ENCODE measurements at places on chromosomes 1 and 21.

DNA sequence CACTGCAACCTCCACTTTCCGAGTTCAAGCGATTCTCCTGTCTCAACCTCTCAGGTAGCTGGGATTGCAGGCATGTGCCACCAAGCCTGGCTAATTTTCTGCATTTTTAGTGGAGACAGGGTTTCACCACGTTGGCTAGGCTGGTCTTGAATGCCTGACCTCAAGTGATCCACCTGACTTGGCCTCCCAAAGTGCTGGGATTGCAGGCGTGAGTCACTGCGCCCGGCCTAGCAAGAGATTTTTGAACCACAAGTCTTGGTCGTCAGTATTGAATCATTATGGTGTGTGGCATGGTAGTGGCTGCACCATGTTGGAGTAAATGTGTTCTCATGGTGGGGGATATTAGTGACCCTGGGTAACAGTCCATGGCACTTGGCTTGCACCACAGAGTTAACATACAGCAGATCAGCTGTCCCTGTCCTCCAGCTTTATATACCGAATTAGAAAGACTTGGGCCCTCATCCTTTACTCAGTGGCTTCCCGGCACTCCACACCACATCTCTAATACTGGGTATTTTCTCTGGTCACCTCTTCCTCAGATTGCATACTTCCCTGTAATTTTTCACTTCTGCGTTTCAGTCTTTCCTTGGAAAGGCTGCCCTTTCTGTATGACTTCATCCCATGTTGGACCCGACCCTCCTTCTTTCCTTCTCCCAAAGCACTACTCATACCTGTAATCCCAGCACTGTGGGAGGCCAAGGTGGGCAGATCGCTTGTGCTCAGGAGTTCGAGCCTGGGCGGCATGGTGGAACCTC, 25.1 kb downstream of the AK4 start:
- no peak for DNase-seq

- no peak for DNase-seq
Observed at GRCh38 chr1:67814121-67814772, 19.0 kb downstream of the GNG12 start.

- DNase-seq, result no peak
Observed at GRCh38 chr1:157279138-157279801, 141.1 kb upstream of the ETV3 start.

GRCh38 chr1:58608297-58608696, 31.2 kb upstream of the TACSTD2 start:
- no peak for DNase-seq

DNA sequence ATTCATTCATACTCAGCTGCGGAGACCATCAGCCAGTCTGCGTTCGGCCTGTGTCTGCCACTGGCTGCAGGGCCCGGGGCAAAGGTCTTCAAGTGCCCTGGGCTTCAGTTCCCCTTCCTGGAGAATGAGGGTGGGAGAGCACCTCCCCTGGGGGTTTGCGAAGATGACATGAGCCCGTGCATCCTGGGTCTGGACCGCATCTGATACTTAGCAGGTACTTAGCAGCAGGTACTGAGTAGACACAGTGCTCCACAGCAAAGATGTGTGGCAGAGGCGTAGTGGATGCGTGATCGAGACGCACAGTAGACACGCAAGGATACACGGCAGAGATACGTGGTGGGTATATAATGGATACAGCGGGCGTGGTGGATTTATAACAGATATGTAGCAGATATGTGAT, 51.3 kb downstream of the PRKCZ start:
- no peak for DNase-seq

- DNase-seq, result no peak
Observed at GRCh38 chr21:28798798-28799197, 193.9 kb downstream of the LTN1 start.

GRCh38 chr1:171158551-171158950, 26.5 kb upstream of the FMO2 start:
- no peak for DNase-seq

GRCh38 chr1:223405507-223405906, 12.3 kb downstream of the CCDC185 start:
- no peak for DNase-seq

DNA sequence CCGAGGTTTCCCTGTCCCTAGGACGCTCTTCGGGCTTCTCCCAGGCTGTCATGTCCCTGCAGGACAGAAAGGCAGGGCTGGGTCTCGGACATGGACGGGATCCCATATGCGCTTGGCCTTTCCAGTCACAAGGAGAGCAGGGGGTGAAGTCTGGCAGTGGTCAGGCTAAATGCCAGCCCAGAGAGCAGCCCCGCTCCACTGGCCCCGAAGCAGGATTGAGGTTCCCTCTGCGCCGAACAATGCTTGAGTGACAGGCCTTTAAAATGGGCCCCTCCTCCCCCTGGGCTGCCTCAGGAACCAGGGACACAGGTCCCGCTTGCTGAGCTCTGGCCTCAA, 12.7 kb downstream of the DRAXIN start:
- DNase-seq, result no peak

GRCh38 chr1:89670711-89671110, 37.8 kb downstream of the LRRC8C start:
- no peak for DNase-seq

DNA sequence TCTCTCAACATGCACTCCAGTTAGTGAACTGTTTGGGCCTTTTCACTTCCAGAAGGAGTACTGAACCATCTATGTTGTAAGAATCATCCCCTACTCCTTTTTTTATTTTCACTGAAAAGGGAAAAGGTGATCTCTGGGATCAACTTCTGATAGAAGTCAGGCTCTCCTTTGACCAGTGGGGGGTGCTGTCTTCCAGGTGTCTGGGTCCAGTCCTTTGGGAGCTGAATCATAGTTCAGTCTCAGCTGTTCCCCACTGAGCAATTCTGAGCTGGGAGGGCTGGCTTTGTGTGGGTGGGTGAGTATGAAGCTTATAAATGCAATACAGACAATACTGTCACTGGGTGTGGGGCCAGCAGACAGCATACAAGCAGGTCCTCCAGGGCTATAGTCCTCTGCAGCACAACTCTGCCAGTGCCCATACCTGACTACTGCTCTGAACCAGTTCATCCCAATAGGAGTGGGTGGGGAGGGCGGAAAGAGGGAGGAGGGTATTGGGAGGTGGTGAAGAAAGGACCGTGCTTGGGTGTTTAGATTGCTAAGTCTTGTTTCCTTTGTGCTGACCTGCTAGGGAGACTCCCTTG, 12.5 kb upstream of the SARS1 start:
- DNase-seq, result no peak

DNA sequence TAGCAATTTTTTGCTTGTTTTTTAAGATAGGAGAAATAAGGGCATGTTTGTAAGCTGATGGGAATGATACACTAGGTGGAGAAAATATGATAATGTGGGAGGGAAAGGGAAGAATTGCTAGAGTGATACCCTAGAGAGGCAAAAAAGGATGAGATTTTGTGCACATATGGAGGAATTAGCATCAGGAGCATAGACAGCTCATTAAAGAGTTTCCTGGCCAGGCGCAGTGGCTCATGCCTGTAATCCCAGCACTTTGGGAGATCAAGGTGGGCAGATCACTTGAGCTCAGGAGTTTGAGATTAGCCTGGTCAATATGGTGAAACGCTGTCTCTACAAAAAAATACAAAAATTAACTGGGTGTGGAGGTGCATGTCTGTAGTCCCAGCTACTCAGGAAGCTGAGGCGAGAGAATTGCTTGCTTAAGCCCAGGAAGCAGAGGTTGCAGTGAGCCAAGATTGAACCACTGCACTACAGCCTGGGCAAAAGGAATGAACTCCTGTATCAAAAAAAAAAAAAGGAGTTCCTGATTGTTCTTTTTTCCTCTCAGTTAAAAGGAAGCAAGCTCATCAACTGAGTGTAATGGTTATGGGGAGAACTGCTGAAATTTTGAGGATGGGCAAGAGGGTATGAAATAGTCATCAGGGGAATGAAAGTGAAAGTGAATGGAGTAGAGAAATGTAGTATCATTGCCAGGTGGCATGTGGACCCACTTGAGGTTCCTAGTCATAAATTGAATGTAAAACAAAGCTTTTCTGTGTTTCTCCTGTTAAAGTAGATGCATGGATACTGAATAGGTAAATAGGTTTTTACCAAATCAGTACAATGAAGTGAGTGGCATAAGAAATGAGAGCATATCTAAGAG, 35.5 kb downstream of the SH3GLB1 start:
- DNase-seq, result no peak

GRCh38 chr1:18928985-18929384, 26.6 kb upstream of the ALDH4A1 start:
- no peak for DNase-seq

GRCh38 chr1:7315316-7315715, 455.8 kb upstream of the VAMP3 start:
- no peak for DNase-seq

DNA sequence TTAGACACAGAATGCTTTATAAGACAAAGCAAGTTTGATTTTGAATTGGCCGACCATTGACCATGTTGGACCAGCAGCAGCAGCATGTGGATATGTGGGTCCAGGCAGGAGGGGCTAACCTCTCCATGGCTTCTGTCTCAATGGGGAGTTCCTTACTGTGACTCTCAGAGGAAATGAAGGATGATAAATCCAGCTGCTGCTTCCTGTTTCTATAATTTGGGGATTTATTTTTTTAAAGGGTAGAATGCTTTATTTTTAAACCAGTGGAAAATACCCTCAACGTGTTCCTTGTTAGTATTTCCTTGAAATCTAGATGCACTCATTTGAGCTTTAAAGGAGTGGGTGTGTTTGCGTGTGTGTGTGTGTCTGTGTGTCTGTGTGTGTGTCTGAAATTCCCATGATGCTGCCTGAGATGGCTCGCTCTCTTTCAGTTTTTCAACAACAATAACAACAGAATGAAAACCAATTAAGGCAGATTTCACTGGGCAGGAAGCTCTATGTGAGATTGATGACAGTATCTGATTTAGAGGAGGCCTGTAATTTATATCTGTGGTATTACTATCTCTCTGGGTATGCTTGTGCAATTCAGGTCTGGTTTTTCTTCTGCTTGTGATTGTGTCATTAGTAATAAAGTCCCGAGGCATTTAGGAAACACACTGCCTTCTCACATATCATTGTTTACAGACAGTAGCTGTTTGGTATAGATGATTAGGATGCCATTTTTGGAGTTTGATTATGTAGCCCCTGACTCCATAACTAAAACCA, 86.1 kb upstream of the ZNF326 start:
- no peak for DNase-seq
